ENCODE measurements at places on chromosomes 2 and 18.

DNA sequence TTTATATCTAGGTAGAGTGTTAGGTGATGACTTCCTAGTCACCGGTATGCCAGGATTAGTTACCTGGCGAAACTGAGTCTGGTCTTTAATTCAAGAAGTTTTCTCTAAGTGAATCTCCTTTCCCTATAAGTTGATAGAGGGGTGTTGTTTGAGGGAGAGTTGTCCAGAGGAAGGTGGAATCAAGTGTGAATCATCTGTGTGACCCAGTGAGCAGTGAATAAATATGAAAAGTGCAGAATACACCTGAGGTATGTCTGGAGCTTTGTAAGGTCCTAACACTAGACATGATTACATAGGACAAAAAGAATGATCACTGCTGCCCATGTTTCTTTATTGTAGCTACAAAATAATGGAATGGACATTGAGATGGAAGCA is 11.2 kb downstream of the POU3F3 start:
- DNase-seq = no peak

DNA sequence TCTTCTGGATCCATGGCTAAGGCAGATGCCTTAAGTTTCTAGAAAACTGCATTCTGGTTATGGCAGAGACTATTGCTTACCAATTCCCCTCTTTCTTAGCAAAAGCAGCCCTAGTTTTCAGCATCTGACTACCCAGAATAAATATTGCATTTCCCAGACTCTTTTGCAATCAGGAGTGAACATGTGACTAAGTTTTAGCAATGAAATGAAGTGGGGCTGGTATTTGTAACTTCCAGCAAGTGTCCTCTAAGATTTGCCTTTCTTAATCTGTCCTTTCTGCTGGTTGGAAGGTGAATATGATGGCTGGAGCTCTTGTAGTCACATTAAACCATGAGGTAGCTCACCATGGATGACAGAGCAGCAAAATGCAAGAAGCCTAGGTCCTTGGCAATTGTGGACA is 132.9 kb upstream of the PKDCC start:
- DNase-seq = no peak

DNA sequence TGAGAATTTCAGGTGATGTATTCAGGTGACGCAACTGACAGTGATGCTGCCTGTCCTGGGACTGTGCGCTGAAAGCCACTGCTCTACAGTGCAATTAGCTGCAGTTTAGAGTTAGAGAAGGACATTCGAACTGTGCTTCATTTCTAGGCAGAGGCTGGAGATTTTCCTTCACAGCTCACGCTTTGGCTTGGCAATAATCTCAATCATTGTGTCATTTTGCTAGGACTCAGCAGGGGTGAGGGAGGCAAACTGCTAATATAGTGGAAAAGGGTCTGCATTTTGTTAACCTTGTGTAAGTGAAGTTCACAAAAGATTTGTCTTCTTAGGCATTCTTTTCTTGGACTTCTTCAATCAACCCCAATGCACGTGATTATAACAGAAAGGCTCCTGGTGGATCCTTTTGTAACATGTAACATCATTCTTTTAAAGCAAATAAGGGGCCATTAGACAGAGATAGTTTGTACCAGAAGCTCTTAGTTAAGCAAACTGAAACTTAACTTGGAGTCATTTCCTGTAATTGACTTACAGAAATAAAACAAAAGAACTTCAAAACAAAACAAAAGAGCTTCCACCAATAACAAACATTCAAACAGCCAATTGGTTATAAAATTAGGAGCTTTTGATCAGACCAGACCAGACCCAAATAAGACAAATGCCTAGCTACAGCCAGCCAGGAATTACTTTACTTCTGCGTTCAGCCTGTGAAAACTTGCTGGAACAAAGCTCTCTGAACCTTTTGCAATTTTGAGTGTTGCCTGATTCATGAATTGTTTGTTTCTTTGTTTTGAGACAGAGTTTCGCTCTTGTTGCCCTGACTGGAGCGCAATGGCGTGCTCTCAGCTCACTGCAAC is 1376.3 kb upstream of the CELF4 start:
- DNase-seq = no peak

DNA sequence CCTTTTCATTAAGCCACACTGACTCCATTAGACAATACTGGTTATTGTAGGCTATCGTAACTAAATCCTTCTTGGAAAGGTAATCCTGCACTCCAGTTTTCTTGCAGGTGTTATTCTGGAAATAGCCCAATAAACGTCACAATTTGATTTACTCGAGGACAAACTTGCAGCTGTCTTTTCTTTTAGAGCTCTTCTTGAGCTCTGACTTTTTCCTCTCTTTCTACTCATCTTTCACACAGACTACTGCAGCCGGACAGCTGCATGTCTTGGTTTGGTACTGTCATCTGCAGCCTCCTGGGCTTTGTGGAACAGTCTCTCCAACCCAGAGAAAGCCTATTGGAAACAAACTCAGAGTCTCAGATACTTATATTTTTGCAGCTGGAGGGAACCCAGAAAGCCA is 23.0 kb upstream of the MSGN1 start:
- no peak for DNase-seq

DNA sequence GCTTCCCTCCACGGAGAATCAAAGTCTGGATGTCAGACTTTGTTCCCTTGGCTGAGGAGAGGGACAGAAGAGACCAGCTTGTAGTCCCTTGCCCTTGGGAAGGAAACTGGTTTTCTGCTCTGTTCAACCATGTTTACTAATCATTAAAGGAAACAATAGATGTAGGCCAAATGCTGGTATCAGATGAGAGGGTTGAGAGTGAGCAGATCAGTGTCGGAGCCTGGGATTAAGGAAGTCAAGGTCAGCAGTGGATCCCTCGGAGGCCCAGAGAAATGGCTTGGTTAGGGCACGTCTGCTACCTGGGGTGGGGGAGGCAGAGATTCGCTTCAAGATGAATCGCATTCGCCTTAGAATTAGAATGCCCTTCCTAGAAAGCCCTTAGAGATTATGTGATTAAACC is 109.1 kb downstream of the MYCN start:
- no peak for DNase-seq

- DNase-seq = no peak
Measured at GRCh38 chr2:100237770-100238169, 84.5 kb downstream of the LONRF2 start.

DNA sequence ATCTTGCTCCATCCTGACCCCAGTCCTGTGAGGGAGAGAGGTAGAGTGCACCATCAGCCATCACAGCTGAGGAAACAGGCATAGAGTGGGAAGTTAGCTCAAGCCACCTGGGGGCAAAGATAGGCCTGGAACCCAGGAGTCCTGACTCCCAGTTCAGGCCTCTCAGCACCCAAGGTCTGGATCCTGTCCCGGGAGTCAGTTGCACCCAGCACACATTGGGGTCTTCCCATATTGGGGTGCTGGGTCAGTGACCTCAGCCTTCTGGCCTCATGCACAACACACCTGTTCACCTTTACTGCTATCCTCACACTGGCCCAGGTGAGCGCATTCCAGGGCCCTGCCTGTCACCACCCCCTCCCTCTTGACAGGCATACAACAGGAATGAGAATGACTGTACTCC is 24.7 kb downstream of the ST8SIA5 start:
- no peak for DNase-seq

- no peak for DNase-seq
Measured at GRCh38 chr2:200593905-200594304, 8.1 kb downstream of the AOX1 start.

GRCh38 chr2:216770717-216771116 is 75.4 kb upstream of the IGFBP5 start:
- DNase-seq = no peak

- DNase-seq = no peak
Measured at GRCh38 chr18:55863391-55863706, 275.4 kb upstream of the TCF4 start.

DNA sequence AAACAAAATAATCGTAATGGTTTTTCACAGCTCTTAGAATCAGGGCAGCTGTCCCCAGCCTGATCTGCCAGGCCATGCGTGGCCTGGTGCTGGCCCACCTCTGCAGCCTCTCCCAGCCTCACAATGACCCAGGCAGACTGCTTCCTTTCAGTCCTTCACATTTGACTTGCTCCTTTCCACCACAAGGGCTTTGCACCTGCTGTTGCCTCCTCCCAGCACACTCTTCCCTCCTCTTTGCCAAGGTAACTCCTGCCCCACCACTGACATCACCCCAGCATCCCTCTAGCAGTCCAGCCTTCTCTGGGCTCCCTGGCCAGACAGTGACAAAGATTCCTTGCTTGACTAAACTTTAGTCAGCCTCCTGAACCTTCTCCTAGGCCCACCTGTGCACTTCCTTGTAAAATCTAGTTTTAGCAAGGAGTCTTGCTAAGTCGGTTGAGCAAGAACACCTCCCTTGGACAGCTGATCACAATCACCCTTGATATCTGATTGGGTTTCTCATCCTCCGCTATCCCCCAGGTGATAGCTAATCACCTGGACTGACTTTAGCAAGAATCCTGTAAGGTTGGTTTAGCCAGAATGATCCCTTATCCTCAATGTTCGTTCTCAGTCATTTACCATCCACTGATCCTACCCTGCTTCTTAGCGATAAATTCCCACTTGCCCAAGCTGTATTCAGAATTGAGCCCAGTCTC is 16.2 kb upstream of the RAB11FIP5 start:
- no peak for DNase-seq

DNA sequence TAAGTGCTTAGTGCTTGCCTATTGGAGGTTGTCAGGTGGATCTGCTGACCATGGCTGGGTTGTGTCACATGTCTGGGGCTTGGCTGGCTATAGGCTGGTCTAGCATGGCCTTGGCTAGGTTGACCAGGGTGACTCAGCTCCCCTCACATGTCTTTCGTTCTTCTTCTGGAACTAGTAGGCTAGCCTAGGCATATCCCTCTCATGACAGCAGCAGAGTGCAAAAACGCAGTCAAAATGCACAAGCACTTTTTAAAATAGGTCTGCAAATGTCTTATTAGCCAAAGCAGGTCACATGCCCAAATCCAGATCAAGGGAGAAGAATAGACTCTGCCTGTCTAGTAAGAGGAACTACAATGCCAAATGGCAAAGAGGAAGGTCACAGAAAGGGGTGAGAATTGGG is 179.7 kb upstream of the ACVR2A start:
- DNase-seq = no peak

DNA sequence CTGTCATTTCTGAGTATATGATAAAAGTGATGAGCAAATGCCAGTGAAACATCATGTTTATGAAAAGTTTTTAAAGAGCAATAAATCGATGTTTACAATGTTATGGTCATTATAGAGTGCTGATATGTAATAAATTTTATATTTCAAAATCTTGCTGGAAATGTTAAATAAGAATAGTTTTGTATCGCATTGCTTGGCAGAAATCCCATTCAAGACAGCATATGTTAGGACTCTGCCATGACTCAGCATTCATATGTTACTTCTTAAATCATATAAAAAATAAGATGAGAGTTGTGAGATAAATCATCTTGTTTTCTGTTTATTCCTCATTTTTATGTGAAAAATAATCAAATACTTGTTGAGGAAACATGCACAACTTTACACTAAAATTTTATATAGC is 949.9 kb upstream of the NRXN1 start:
- DNase-seq = no peak

- no peak for DNase-seq
Measured at GRCh38 chr2:214730800-214731407, 78.6 kb downstream of the BARD1 start.

GRCh38 chr2:233358947-233359346 is 4.7 kb downstream of the DGKD start:
- DNase-seq = no peak

GRCh38 chr2:206004004-206004693 is 81.8 kb downstream of the INO80D start:
- DNase-seq = no peak

DNA sequence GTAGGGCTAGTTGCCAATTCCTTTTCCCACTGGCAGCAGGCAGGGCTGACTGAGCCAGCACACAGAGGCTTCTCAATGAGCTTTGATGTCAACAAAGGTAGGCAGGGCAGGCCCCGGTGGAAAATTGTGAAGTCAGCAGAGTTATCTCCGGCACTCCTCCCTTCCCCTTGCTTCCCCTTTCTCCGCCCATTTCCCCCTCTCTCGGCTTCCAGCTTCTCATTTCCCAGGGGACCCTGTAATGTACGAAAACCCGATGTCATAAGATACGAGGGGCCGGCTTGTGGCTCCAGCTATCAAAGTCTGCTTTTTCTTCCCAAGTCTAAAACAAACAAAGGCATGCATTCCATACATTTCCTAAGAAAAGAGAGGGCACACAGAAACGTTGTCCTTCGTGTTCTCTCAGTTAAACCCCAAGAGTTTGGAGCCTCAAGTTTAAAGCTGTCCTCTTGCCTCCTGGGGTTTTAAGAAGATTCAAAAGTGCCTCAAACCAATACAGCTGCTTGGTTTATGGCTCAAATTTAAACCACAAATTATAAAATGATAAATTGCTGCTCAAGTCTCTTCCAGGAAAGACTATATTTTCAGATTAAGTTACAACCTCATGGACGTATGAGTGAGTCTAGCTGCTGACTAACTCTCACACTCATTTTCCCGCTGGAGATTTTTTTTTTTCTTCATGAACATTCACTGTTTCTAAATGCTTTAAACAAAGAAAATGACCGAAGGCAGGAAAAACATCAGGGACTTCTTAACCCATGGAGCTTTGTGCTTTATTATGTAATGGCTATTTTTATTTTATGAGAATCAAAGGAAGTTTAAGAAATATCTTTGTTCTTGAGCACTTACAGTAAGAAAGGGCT is 27.2 kb upstream of the EML4 start:
- DNase-seq = peak; percentile 27

All from activated naive CD4-positive, alpha-beta T cell treated with Interleukin-2 at 50 U/mL for 16 hours (primary cell).